ENCODE measurements at places on chromosomes 5 and 9.

- no peak for DNase-seq
Observed at GRCh38 chr5:68086857-68087256, 128.7 kb upstream of the PIK3R1 start.

- DNase-seq, result no peak
Observed at GRCh38 chr9:124004593-124004992, 7.0 kb upstream of the LHX2 start.

DNA sequence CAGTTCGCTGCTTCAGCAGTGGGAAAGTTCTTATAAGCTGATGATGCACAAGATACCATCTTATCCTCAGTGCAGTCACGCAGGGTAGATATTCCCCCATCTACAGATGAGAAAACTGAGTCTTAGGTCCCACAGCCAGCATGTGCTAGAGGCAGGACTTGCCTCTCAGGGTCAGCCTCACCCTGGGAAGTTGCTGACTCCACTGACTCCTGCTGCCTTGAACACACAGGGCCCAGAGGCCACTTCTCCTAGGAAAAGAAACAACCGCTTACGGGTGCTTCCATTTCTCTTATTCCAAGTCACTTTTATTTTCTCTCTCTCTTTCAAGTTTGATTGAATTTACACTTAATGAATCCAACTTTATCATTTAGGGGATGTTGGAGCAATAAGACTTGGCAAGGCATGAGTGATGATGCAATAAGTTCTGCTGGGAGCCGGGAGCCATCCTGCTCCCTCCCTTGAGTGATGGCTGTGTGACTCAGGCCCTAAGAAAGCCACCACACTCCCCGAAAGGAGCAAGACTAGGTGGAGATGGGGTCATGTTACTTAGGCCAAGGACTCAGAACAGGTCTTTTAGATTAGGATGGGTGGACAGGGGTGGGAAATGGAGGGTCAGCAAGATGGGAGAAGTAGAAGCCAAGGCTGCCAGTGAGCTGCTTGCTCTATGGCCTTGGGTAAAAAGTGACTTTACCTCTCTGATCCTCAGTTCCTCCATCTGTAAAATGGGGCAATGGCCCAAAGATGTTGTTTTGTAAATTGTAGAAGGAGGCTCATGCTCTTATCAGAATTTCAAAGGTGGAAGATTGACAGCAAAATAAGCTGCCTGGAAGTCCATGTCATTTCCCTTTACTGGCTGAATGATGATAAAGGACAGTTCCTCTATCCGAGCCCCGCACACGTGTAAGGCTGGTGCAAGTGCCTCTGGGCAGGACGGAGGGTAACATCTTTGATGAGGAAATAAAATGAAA lies 67.4 kb upstream of the ZNF618 start:
- no peak for DNase-seq

DNA sequence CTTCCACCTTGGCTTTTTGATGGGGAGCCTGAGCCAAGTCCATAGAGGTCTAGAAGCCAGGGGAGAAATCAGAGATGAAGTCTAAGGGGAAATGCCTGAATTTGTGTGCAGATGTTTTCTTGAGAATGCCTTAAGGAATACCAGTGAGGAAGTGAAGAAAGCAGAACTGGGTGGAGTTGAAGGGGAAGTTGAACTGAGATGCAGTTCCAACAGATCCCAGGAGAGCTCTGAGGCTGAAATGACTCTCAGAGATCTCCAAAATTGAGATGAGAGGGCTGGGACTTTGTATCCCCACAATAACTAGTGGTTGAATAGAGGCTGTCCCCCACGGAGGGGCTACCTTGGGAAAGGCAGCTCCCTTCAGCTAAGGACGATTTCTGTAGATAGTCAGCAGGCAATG lies 197.1 kb downstream of the ZNF462 start:
- DNase-seq, result no peak

DNA sequence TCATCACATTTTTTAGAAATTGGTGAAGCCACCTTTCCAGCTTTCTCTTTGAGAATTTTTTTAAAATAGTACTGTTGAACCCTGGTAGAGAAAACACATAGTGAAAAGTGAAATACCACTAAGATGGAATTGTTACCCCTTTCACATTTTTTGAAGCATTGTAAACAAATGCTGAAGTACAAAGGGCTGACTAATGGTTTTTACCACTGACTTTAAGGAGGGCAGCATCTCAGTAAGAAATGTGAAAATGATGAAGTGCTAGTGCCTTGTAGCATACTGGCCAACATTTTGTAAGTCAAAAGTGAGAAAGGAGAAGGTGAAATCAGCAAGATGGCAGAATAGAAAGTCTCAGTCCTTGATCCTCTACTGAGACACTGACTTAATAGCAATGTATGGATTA lies 320.6 kb downstream of the PJA2 start:
- DNase-seq, result no peak

DNA sequence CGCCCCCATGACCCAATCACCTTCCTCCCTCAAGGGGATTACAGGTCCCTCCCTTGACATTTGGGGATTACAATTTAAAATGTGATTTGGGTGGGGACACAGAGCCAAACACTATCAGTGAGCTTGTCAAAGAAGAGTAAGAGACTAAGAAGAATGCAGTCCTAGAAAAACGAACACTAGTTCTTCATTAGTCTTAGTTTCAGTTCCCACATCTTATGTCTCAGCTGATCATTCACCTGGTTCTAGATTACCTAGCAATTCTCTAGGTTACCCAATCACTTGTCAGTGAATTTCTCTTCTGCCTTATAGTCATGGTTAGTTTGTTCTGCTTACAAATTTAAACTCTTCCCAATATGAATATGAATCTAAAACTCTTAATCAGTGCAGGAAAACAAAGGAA lies 251.5 kb downstream of the COX7C start:
- DNase-seq, result no peak

GRCh38 chr5:129382921-129383672 lies 77.0 kb upstream of the ADAMTS19 start:
- no peak for DNase-seq

DNA sequence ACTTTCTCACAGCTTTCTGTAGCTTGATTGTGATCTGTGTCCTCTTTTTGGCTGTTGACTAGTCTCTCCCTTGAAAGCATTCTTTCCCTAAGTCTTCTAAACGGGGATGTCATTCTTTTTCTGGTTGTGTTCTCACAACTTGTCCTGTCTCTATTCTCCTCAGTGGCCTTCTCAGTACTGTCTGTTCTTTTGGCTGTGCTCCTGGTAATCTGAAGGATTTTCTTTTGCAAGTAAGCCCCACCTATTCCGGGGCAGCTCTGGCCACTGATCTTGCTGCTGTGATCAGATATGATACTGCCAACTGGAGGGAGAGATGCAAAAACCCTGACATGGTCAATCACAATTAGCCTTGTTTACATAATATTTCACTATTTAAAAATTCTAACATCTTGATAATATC lies 172.2 kb downstream of the CDC42SE2 start:
- DNase-seq, result no peak

GRCh38 chr9:132443951-132444607 lies 34.1 kb downstream of the CFAP77 start:
- no peak for DNase-seq

- no peak for DNase-seq
Observed at GRCh38 chr9:99605016-99605743, 216.5 kb upstream of the NR4A3 start.

GRCh38 chr9:126549246-126550006 lies 64.3 kb upstream of the LMX1B start:
- no peak for DNase-seq

DNA sequence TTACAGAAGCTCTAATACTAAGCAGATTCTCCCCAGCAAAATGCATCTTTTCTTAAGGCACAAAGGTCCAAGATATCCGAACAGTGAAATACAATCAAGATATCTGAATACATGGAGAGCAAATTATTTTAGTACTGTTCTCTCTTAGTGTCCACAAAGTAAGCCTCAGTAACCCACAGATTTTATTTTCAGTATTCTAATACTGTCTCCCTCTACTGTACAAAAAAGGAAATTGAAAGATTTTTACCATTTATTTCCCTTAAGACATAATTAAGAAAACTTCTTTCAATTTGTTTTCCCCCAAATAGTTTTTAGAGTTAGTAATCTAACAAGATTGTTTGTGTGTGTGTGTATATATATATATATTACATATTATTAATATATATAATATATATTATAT lies 24.7 kb upstream of the NOL6 start:
- no peak for DNase-seq

DNA sequence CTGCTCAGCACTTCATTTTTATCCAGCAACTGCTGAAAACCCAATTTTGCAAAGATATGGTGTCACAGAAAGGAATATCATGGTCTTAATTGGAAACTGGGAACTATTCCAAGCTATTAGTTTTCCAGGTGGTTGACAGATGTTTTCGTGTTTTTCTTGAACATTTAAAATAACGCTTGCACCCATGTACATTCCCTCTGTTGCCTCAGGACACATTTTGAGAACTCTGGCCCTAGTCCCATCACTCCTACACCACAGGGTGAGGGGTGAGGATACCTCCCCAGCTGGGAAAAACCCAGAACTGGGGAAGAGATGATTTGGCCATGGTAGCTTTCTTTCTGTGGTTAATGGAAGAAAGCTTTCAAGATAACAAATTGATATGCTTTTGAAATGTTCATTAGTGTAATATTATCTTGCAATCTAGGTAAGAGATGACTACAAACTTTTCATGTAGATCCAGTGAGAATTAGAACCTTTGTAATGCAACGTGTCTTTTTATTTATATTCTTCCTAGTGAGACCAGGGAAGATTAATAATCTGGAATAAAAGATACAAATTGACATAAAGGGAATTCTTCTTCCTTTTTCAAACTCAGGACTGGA lies 627.0 kb downstream of the RAB3C start:
- DNase-seq, result no peak

DNA sequence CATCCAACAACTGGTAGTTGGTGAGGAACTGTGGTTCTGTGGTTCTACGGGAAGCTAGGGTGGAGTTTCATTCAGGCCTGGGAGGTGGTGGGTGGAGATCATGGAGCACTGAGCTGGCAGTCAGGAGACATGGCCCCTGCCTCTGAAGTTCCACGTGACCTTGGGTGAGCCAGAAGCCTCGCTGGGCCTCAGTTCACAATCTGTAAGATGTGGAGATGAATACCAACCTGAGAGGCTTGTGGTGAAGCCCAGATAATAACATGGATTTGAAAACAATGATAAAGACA lies 177.9 kb downstream of the MACROH2A1 start:
- no peak for DNase-seq

DNA sequence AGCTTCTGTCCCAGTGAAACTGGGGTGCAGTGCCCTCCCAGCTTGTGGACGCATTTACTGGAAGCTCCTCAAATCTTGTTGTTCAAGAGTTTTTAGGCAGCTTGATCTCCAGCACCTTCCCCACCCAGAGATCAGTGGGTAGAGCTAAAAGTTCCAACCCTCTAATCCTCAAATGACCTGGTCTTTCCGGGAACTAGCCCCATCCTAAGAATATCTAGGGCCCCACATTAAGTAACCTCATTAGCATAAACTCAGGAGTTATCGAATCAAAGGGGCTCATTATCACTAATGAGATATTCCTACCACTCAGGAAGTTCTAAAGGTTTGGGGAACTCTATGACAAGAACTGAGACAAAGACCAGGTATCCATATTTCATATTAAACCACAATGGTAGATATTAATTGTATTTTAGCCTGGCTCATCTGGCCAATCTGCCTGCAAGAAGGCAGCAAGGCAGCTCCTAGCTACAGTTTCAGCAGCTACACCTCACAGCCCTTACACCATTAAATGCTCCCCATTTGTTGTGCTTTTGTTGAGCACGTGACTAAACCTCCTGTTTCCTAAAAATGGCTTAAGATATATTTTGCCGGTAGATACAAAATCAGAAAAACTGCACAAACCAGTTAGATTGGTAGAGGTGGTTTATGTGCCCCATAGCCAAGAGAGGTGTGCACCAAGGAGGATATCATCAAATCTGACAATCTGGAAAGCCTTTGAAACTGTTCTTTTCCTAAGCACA lies 24.6 kb upstream of the SLC22A5 start:
- DNase-seq, result no peak

DNA sequence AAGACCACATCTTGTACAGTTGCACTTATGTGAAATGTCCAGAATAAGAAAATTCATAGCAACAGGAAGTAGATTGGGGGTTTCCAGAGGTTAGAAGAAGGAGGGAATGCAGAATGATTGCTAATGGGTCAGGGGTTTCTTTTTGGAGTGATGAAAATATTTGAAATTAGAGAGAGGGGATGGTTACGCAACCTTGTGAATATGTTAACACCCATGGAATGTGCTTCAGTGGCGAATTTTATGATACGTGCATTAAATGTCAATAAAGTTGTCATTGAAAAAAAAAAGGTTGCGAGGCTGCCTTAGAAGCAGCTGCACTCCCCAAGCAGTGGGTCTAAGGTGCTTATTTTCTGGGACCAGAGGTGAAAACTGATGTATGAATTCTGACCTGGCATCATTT lies 64.4 kb upstream of the SUB1 start:
- no peak for DNase-seq

DNA sequence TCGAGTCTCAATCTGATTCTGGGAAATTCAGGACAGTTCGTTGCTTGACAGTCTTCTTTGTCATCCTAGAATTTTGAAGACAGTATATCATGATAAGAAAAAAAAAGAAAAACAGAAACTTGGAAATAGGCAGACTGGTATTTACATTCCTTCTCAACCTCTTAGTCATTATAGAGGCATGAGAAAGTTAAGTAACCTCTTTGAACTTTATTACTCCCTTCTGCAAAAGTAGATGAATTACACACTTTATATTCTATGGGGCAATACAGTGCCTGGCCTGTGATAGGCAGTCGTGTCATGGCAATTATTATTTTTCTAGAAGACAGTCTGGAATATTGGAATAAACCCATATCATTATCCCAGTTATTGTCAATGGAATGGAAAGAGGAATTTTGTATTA lies 828.9 kb downstream of the TLR4 start:
- DNase-seq, result no peak

GRCh38 chr9:134597041-134597913 lies 44.3 kb upstream of the COL5A1 start:
- no peak for DNase-seq

DNA sequence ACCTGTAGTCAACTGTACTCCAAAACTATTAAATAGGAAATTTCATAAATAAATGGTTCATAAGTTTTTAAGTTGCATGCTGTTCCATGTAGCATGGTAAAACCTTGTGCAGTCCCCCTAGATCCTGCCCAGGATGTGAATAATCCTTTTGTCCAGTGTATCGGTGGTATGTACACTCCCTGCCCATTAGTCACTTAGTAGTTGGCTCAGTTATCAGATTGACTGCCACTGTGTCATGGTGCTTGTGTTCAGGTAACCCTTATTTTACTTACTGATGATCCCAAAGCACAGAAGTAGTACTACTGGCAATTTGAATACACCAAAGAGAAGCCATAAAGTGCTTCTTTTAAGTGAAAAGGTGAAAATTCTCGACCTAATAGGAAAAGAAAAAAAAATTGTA lies 134.2 kb downstream of the RNF180 start:
- no peak for DNase-seq

DNA sequence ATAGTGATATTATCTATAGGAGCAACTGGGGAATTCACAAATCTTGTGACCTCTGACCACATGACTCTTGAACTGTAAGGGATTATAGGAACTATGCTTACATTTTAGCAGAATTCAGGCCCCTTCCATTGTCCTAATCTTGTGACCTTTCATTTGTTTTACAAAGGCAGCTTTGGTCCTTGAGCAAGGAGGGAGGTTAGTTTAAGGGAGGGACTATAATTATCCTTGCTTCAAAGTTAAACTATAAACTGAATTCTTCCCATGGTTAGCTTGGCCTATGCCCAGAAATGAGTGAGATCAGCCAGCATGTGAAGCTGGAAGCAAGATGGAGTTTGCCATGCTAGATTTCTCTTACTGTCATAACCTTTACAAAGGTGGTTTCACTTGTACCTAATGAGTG lies 51.2 kb downstream of the TARS1 start:
- no peak for DNase-seq

All from activated CD8-positive, alpha-beta memory T cell treated with anti-CD3 and anti-CD28 coated beads, Interleukin-2, amount 50 U/mL, for 4 hours (primary cell).